Brain pericyte (primary cell): ENCODE measurements at places on chromosomes 7 and 10.

DNA sequence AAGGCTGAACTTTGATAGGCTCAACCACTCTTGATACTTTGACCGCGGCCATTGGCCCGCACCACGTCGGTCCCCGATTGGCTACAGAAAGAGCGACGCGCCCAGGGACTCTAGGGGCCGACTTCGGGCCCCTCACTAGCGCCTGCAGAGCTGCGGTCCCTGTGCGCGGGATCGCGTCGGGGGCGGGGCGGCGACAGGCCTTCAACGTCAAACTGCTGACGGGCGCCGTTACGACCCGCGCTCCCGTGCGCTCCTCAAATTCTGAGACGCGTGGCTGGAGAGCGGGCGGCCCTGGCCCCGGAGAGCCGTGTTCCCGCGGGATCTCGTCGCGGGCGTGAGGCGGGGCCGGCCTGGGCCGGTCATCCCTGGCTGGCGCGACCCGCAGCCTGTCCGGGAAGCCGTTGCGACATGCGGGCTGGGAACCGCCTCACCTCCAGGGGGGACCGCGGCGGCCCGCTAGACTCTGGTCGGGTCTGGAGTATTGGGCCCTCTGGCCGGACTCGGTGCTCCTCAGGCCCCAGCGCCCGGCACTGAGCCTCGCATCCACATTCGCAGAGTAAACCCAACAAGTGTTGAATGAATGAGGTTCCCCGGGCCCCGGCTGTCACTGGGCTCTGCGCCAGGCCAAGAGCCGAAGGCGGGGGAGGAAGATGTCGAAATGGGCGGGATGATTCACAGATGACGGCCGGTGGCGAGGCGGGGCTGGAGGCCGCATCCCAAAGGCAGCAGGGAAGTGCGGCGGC lies 643 bp upstream of the SLC25A28 start:
- peak; percentile 82 for DNase-seq

DNA sequence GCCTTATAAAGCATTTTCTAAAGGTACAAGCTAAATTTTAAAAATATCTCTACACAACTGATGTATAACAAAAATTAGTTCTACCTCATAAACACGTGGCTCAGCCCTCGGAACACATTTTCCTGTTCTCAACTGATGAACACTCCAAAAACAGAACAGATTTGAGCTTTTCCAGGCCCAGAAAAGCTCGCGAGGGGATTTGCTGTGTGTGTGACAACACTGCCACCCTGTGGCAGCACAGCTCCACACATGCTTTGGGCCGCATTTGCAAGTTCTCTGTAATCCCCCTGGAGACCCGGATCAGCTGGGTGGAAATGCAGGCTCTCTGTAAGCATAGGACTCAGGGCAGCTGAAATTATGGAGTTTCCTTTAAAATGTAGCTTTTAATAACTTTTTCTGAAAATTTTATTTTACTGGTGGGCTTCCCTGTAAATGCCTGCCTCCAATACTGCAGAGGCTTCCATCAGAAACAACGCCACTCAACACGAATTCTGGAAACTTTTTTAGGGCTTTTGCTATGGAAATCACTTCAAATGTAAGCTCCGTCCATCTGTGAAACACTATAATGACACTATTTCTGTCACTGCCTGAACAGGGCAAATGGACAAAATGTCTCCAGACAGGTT lies 155.5 kb downstream of the COBL start:
- peak; percentile 27 for DNase-seq

- no peak for DNase-seq
Observed at GRCh38 chr7:159050704-159051103, 94.0 kb downstream of the VIPR2 start.

- DNase-seq, result no peak
Observed at GRCh38 chr7:128910569-128910945, at the start of gene KCP. KCP (minus strand) TSS chr7:128910709; CDS start chr7:128910676, 33 bp downstream.

DNA sequence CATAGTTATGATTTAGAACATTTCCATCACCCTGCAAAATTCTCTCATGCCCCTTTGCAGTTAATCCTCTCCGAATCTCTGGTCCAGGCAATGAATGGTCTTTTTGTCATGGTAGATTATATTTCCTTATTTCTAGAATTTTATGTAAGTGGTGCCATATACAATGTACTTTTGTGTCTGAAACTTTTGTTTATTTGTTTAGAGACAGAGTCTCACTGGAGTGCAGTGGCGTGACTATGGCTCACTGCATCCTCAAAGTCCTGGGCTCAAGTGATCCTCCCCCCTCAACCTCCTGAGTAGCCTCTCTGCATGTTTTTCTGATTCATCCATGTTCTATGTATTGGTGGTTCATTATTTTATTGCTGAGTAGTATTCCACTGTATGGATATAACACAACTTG lies 23.2 kb upstream of the PDK4 start:
- DNase-seq, result no peak

GRCh38 chr10:70132098-70133029 lies at the start of gene AIFM2:
AIFM2 (minus strand) TSS chr10:70132825; CDS start chr10:70124084, 8,741 bp downstream.
- DNase-seq, result no peak

DNA sequence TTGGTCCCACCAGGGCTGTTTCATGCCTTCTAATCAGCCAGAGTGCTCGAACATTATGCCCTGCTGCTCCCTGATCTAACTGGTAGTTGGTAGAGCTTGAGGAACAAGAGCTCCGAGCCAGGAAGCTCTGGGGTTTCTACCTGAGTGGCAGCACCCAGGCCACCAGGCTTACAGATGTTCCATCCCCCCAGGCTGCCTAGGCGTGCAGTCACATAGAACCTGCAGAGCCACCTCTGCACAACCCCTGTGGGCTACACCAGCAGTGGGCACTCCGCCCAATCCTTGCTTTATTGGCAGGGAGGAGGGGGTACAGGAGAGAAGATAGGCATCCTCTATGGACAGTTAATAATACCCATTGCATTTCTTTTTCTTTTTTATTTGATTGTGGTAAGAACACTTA lies 21.8 kb downstream of the MAP3K8 start:
- DNase-seq, result no peak

GRCh38 chr10:133159950-133160825 lies at the start of gene KNDC1:
KNDC1 (plus strand) TSS chr10:133160219; CDS start chr10:133160468, 249 bp downstream.
- no peak for DNase-seq

- DNase-seq, result no peak
Observed at GRCh38 chr7:83413424-83413823, 235.5 kb downstream of the SEMA3E start.

DNA sequence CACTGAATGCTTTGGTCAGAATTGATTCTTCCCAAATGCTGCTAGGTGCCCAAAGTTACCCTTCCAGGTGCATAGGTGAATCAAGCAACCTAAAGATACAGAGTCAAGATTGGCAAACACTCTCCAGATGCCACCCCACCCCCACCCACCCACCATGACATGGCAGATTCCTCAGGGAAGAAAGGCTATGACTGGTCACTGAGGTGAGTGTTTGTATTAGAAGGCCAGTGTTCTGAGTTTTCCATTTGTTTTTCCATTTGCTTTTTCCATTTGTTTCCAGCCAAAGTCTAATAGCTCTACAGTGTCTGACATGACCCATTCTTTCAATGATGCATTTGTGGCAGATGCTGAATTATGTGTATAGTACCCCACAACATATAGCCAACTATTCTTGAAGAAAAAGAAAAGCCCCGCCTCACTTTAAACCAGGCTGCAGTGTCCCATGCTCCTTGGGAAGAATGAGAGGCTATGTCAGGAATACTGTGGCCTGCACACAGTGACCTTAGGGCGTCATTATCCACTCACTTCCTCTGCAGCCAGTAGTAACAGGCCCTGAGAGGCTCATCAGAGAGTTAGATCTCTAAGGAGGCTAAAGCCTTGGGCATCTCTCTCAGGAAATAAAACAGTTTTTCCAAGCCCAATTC lies 16.1 kb upstream of the HIBADH start:
- DNase-seq, result no peak

GRCh38 chr10:91621483-91622113 lies 11.3 kb downstream of the PPP1R3C start:
- DNase-seq, result no peak

DNA sequence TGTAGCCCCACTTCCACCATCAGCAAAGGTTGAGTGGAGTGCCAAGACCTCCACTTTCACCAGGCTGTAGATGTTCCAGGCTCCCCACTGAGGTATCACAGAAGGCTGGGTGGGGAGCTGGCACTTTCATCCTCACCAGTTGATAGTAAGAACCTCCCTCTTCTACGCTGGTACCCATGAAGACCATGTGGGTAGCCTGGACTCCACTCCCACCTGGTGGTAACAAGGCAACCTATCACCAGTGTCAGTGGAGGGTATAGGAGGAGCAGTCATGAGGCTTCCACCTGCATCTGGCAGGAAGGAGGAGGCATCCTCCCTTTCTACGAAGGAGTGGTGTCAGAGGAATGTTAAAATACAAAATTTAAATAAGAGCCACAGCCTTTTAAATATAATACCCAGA lies 4.4 kb downstream of the SMIM30 start:
- no peak for DNase-seq

DNA sequence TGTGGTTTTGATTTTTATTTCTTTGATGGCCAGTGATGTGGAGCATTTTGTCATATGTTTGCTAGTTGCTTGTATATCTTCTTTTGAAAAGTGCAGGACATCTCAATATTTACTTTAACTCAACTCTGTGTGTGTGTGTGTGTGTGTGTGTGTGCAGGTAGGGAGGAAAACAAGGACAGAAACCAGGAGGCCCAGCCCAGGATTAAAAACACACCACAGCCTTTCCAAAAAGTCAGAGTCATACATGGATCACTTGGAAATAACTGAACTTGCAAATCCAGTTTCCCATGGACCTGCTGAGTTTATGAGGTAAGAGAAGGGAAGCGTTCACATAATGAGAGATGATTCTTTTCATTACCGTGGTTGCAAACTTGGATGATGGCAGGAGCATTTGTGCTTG lies 189.9 kb upstream of the LYZL1 start:
- DNase-seq, result no peak

DNA sequence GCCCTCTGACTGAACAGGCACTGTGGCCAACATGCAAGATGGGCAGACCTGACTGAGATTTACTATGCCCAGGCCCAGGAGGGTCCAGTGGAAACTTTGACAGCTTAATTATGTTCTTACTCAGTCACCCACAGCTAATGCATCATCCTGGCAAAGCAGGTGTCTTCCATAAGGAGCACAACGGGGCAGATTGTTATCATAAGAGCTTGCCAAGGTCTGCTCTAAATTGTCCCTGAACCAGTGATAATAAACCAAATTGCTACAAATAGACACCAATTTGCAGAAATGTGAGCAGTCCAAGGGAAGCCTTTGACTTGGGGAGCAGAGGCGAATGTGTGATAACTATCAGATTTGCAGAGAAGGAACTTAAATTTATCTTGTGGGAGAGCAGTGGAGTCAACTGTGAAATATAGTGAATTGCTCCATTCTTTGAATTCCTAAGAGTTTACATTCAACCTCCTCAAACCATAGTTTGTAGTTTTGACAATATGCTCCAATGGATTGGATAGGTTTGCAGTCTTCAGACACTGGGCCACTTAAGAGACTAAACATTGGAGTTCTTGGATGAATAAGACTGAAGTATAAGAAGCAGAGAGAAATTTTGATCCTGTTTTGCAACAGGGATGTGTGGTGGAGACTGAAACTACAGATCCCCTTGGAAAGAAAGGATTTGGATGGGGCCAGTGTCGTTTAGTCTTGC lies 494.7 kb downstream of the CCSER2 start:
- no peak for DNase-seq

GRCh38 chr10:59803714-59804113 lies 50.5 kb upstream of the MRLN start:
- DNase-seq, result no peak

GRCh38 chr7:111012149-111012548 lies 78.8 kb upstream of the LRRN3 start:
- no peak for DNase-seq

DNA sequence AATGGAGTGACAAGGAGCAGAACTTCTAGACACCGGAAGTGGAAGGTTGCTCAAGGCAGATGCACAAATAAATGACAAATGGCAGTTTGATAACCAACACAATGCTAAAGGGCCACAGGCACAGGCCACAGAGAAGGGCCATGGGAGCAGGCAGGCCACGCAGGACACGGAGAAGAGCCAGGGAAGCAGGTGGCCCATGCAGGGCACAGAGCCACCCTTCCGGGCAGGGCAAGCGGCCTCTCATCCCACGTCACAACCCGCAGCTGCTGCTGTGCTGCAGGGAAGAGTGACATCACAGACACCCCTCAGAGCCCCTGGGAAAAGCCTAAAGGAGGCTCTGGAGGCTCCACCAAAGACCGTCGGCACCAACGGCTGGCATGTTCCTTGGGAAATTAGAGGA lies 328.5 kb downstream of the PTPRN2 start:
- DNase-seq, result no peak

- no peak for DNase-seq
Observed at GRCh38 chr10:100879741-100880360, 32.9 kb upstream of the SLF2 start.

DNA sequence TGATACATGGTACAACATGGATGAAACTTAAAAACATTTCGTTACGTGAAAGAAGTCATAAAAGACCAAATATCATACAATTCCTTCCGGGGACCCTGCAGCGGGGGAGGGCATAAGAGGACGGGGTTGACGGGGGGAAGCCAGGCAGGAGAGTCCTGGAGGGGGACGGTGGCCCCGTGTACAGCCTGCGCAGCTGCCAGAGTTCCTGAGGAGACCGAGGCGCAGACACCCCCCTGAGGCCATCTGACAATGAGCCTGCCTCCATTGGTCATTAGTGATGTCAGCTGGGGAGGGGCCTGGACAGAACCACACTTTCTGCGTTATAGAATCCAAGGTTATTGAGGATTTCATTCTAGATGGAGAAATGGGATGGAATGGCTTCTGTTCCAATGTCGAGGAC lies 47.2 kb downstream of the PRKAG2 start:
- DNase-seq, result no peak

- DNase-seq, result no peak
Observed at GRCh38 chr7:148959726-148960125, 68.6 kb downstream of the PDIA4 start.

GRCh38 chr7:108002726-108003598 lies at the start of gene LAMB1:
LAMB1 (minus strand) TSS chr7:108003161; CDS start chr7:108002885, 276 bp downstream.
- no peak for DNase-seq

- DNase-seq, result no peak
Observed at GRCh38 chr7:130359276-130359857, 14.8 kb downstream of the CPA5 start.

- no peak for DNase-seq
Observed at GRCh38 chr7:47938574-47939165, 9.6 kb downstream of the PKD1L1 start.

GRCh38 chr7:133763076-133763640 lies 364.0 kb upstream of the LRGUK start:
- no peak for DNase-seq

GRCh38 chr10:86017841-86018734 lies 348.5 kb downstream of the GRID1 start:
- DNase-seq, result no peak
